Germinal center (tissue), 1 donor: ENCODE measurements at places on chromosomes 16 and 17.

DNA sequence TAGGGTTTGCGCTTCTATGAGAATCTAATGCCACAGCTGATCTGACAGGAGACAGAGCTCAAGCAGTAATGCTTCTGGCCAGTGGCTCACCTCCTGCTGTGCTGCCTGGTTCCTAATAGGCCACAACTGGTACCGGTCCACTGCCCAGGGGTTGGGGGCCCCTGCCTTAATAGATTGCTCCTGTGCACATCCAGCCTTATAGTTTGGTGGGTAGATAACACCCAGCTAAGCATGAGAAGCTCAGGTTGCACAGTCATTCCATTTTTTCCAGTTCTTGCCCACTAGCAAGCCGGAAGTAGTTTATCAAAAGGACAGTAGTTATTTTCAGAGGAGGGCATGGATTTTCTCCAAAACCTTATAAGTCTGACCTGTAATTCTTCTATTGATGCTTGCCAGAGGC, 7.6 kb downstream of the KRTAP1-5 start:
- DNase-seq = no peak

DNA sequence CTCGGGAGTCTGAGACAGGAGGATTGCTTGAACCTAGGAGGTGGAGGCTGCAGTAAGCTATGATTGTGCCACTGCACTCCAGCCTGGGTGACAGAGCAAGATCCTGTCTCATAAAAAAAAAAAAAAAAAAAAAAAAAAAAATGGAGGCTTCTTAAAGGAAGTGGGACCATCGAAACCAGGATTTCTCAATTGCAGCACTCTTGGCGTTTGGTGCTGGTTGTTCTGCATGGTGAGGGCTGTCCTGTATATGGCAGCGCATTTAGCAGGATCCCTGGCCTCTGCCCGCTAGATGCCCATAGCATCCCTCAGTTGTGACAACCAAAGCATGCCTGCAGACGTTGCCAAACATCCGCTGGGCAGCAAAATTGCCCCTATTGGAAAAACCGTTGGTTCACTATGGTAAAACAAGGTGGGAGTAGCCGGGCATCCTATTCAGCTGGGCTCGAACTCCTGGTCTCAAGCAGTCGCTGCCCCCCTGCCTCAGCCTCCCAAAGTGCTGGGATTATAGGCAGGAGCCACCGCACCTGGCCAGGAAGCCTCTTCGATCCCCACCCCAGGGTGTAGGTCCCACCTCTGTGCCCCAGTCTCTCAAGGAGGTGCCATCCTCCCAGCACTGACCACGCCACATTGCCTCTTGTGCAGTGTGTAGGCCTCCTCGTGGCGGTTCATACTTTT, 6.5 kb upstream of the NPIPB7 start:
- DNase-seq = no peak

DNA sequence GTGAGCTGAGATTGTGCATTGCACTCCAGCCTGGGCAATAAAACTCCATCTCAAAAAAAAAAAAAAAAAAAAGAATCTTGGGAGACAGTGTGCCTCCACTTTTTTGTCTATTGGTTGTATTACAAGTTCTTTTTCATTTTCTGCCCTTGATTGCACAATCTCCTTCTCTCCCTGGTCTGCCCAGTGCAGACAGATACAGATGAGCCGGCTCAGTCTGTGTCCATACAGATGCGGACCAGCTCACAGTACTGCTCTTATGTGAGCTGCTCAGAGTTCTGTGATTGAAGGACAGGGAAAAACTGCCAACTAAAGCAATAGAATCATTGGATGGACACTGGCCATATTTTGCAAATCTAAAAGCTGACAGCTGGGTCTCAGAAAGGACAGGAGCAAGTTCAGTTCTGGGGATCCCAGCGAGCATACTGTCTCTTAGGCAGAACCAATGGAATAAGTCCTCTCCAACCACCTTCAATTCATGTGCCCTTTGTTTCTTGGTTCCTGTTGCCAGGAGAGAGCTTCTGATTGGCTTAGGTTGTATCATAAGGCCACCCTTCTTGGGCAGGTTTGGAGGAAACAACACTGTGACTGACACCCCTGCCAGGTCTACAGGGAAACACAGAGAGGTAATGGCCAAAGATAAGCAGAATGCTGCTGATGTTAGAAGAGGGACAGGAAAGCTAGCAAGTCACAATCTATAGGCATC, 495.6 kb upstream of the HSBP1 start:
- DNase-seq = no peak

- no peak for DNase-seq
Observed at GRCh38 chr17:77544347-77545110, 403.8 kb downstream of the SEC14L1 start.

DNA sequence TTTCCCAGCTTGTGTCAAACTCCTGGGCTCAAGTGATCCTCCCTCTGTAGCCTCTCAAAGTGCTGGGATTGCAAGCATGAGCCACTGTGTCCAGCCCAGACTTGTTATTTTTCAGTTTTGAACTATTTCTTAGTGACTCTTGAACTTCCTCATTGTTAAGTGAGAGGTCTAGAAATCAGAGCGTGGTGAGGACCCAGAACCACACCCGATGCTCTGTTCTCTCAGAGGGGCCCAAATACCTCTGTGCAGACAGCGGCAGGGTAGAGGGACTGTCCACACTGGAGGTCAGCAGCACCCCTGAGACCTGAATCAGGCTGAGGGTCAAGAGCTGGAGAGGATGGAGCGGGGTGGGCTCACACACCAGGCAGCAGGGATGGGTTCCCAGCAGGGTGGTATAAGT, 47.7 kb upstream of the MEAK7 start:
- DNase-seq = no peak

- no peak for DNase-seq
Observed at GRCh38 chr17:39995438-39995837, 14.8 kb downstream of the PSMD3 start.

DNA sequence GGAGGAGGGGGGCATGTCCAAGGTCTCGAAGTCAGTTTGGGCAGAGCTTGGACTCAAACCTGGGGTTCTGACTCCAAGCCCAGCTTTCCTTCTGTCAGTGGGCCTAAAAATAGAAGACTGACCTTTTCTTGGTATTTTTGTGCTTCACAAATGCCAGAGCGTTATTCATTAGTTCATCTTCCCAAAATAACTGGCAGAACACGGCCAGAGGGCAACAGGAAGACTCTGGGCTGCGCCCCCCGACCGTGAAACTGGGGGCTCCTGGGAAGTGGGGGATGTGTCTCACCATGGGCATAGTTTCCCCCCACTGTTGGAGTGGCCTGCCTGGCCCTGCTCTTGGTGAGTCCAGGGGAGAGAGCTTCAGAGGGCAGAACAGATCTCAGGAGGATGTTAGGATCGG, 94.0 kb downstream of the SOCS1 start:
- no peak for DNase-seq
